ENCODE measurements at places on chromosomes 3 and 15.

- no peak for DNase-seq
Observed at GRCh38 chr15:27222479-27222878, 251.5 kb downstream of the GABRG3 start.

DNA sequence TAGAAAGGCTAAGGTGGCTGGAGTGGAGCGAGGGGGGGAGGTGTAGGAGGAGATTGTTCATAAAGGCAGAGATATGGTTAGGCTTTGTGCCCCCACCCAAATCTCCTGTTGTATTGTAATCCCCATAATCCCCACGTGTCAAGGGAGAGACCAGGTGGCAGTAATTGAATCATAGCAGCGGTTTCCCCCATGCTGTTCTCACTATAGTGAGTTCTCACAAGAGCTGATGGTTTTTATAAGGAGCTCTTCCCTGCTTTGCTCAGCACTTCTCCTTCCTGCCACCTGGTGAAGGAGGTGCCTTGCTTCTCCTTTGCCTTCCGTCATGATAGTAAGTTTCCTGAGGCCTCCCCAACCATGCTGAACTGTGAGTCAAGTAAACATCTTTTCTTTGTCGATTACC, 64.7 kb upstream of the CFAP161 start:
- no peak for DNase-seq

GRCh38 chr3:55543181-55543614, 56.1 kb upstream of the WNT5A start:
- no peak for DNase-seq

GRCh38 chr3:10389995-10390394, 69.1 kb upstream of the SEC13 start:
- no peak for DNase-seq

GRCh38 chr3:151483961-151484520, 23.2 kb upstream of the IGSF10 start:
- no peak for DNase-seq

- DNase-seq: no peak
Observed at GRCh38 chr15:73996939-73997338, 2.4 kb downstream of the PML start.

DNA sequence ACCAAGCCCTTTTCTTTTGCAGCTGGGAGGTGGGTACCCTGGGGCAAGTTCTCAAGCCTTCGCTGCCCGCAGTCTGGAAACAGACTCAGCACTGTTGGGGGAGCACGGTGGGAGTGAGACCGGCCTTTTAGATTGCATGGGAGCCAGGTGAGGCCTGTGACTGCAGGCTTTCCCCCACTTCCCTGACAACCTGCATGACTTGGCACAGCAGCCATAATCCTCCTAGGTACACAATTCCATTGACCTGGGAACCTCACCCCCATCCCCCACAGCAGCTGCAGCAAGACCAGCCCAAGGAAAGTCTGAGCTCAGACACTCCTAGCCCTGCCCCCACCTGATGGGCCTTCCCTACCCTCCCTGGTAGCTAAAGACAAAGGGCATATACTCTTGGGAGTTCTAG, 52.2 kb upstream of the CCDC80 start:
- DNase-seq: no peak

DNA sequence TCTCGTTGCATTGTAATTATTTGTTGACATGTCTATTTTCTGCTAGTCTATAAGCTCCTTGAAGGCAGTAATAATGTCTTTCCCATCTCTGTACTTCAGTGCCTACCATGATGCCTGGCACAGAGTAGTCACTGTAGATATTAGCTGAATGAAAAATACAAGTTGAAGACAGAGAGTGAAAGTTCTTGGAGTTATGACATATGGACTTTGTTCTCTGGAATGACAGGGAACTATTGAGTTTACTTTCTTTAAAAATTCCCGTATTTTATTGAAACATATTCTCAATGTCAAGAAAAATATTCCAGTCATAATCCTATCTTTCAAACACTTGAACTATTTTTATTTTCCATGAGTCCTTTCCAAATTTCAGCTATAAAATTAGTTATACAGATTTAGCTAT, 3.0 kb downstream of the BLM start:
- DNase-seq: no peak

DNA sequence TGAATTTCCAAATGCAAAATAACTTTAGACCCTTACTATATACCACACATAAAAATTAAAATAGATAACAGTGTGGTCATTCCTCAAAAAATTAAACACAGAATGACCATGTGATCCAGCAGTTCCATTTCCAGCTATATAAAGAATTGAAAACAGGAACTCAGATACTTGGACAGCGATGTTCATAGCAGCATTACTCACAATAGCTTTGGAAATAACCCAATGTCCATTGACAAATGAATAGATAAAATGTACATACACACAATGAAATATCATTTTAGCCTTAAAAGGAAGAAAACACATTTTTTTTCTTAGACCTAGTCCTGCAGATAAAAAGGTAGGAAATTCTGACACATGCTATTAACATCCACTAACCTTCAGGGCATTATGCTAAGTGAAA, 26.7 kb downstream of the RAD51 start:
- DNase-seq: no peak
